RPMI7951 (cell line): ENCODE measurements at places on chromosomes 4 and X.

GRCh38 chrX:138763761-138764160, 52.2 kb upstream of the FGF13 start:
- DNase-seq: no peak

DNA sequence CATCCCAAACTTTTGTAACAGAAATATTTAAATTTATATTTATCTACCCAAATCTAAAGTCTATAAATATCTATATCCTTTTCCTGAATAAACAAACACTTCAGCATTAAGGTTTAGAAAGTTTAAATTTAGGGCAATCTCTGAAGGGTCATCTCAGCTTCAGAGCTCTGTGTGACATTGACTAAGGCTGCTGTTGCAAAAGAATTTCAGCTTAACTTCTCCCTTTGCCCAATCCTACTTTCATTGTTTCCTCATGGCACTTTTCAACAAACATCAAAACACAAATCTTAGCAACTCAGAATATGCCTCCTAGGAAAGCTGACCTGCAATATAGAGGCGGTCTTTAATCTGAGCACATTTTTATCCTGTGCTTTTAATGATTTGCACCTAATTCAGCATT, 79.7 kb upstream of the BANK1 start:
- no peak for DNase-seq

DNA sequence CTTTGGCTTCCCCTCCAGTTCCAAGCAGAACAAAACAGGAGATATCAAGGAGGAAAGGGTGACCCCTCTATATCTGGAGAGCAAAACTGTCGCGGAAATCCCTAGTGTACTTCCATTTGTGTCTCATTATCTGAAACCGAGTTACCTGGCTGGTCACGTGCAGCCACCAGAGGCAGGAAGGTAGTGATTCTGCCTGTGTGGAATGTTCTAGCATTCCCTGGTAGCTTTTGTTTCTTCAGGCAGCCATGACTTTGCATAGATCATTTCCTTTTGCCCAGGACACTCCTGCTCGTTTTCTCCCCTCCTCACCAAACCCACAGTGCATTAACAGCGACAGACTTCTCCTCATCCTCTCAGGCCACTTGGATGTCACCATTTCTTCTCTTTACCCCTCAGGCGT, 107.9 kb downstream of the PTTG2 start:
- DNase-seq: no peak

GRCh38 chrX:109362101-109362500, 119.8 kb downstream of the GUCY2F start:
- DNase-seq: no peak

DNA sequence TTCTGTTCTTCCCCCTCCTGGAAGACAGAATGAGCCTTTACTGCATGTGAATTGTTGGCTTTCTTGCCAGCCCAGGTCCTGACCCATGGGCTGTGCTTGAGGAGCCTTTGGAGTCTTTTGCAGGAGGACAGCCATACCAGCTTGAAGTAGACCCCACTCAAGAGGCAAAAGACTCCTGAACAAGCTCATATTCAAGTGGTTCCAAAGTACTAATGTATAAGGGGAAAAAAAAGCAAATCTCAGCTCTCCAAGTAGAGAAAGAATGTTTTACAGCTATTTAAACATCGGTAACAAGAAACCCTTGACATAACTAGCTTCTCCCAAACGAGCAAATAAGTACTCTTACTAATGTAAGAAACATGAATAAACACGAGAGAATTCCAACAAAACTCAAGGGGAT, 174.9 kb upstream of the MXRA5 start:
- no peak for DNase-seq

GRCh38 chr4:19776929-19777328, 474.8 kb upstream of the SLIT2 start:
- DNase-seq: peak; percentile 31

DNA sequence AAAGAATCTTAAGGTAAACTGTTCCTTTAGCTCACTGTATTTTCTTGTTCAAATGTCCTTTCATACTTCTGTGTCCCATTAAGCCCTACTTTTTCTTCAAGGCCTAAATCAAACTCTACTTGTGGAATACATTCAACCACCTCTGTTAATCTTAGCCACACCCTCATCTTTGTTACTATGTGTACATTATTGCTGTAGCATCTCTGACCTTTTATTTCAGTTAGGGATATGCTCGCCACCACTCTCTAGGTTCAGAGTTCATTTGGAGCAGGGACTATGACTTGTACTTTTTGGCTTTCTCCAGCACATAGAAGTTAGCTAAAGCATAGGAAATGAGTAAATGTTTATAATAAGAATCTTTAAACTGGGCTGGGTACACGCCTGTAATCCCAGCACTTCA, 6.8 kb upstream of the PNPLA4 start:
- no peak for DNase-seq
